ENCODE measurements at places on chromosomes 2 and 18.

DNA sequence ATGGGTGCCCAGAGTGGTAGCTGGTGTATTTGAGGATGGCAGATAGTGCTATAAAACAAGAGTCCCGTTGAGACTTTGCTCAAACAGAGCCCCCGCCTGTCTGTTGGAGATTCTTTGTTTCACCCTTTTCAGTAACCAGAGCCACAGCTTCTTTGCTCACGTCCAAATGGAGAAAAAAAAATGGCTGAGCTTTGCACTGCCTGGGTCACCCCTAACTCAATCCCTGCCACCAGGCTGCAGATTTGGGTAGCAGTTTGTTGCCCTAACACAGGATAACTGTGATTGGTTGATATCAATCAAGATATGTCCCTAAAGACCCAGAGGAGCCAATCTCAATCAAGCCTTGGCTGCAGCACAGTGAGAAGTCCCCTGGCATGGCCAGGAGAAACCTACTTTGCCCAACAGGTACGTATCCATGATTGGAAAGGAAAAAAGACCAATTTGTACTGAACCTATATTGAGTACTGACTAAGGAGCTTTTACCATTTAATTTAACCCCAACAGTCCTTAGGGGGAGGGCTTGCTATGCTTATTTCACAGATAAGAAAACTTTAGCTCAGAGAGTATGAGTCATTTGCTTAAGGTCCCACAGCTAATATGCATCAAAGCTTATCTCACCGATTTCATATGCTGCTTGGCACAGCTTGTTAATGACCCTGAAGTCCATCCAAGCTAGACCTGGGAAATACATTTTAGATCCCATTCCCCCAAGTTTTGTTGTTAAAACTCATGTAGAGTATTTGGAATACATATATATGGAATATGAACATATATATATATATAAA lies 72.0 kb upstream of the SH3BP4 start:
- no peak for DNase-seq

- DNase-seq = no peak
These were observed 201.3 kb upstream of the OSR1 start for GRCh38 chr2:19559596-19560240.

- DNase-seq = no peak
These were observed 184.3 kb downstream of the RPIA start for GRCh38 chr2:88875736-88876135.

DNA sequence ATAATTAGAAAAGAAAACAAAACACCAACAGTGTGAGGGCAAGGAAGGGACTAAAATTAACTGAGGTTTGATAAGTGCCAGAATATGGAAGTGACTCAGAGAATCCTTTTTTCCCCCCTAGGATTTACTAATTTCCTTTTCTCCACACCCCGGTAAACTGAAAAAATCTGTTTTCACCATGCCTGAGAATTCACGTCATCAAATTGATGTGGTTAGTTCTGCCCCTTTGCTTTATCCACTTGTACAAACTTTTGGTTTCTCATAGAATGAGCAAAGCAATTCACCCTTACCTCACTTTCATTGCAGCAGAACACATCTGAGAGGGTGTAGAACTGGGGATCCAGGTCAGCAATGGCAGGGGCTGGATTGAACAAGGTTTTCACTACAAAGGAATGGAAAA lies 57.8 kb downstream of the RBKS start:
- DNase-seq = no peak

- DNase-seq = no peak
These were observed 83.8 kb upstream of the CCDC85A start for GRCh38 chr2:56099963-56100362.

DNA sequence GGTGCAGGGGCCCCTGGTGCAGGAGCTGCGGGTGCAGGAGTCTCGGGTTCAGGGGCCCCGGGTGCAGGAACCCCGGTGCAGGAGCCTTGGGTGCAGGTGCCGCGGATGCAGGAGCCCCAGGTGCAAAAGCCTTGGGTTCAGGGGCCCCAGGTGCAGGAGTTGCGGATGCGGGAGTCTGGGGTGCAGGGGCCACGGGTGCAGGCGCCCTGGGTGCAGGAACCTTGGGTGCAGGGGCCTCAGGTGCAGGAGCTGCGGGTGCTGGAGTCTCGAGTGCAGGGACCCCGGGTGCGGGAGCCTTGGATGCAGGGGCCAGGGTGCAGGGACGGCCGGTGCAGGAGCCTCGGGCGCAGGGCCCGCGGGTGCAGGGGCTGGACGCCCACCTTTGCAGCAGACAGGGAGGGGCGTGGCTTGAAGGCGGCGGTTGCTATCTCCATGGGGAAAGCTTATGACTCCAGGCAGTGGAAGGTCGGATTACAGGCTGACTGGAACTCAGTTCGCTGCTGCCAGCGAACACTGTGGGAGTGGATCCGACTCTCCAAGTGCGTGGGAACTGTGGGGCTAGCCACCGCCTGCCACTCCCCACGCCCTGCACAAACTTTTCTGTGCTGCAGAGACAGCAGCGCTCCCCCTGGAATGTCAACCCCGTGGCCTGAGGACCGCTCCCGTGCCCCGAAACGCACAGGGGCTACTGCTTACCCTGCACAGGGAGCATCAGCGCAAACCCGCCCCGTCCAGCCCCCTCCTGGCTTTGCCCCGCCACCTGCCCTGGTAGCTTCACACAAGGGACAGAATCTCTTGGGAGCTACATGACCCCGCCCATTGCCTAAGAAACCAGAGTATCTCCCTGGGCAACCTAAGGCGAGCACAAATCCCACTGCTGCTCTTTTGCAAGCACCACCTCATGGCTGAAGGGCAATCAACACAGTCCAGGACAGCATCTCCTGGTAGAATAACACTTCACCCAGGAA lies 40.3 kb downstream of the COPS9 start:
- DNase-seq = peak; percentile 53

DNA sequence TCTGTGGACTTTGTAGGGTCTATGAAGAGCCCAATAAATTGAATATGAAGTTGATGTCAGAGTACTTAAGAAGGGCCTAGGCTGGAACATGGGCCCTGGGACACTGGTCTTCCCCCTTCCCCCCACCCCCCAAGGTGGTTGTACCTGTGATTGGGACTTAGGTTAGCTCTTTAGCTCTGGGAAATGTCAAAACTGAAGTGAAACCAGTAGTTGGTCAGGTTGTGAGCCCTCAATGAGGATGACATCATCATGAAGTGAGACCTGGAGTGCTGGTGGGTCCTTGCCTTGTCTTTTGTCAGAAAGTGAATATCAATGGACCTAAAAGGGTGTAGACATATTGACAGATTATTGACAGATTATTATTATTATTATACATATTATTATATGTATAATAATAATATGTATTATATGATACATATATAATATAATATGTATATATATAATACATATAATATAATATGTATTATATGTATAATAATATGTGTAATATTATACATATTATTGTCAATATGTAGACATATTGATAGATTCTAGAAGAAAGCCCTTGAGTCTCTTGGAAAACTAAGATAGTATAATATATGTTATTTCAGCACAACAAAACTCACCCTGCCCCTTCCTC lies 5.4 kb downstream of the MARS2 start:
- peak; percentile 27 for DNase-seq

DNA sequence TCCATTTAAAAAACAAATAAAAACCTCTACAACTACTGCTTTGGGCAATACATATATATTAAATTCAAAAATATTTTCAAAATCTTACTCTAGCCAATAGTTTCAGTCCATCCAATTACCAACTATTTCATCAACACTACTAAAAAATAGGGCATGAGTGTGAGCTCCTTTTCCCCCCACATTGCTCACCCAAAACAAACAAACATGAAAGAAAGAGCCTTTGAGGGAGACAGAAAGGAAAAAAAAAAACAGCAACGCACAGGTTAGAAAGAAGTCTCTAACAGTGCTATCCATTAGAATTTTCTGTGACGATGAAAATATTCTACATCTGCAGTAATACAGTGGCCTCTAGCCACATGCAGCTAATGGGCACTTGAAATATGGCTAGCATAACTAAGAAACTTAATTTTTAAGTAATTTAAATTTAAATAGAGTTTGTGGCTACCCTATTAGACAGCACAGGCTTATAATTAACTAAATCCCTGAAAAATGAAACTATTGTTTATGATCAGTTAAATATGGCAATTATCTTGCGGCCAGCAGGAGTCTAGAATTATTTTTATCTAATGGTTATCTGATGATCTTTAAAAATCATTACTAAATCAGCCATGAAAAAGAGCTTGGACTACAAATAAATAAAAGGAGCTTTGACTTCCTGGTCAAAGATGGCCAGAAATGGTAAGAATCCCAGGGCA lies 59.2 kb downstream of the RBMS1 start:
- no peak for DNase-seq
